ENCODE measurements at places on chromosomes 3 and 15.

DNA sequence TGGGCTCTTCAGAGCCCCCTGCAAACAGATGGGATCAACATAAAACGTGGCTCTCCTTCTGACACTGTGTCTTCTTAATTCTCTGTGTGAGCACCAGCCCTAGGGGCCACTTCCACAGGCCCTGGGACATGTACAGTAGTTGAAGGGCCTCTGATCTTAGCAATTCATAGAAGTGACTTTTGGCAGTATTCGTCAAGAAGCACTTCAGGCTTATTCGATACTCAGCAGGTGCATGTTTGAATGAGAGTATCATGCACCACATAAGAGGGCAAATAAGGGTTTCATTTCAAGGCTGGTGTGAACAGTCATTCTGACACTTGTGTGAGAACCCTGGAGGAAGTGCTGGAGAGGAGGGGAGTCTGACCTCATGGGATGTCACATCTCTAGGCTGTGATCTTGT is 113.9 kb downstream of the GABRG3 start:
- no peak for DNase-seq

DNA sequence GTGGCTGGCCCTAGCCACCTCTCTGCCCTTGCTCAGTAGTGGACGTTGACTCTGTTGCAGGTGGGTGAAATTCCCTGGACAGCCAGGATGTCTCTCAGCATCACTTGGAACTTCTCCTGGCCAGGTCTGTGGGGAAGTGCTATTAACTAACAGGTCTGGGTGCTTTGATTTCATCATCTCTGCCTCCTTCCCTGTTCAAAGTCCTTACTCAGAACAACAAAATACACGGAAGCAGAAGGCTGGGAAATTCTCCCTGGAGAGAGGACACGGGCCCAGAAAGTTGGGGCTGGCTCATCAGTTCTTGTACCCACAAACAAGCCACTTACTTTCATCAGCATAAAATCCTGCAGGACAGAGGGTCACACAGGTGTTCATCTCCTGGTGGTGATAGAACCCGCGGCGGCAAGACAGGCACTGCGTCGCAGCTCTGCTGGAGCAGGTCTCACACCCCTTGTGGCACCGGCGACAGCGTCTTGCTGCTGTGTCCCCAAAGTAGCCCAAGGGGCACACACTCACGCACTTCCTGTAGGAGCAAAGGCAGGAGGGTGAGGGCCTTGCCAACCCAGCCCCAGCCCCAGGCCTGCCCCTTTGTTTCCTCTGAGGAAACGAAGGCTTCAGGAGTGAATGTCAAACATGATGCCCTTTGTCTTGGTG is 29.6 kb upstream of the SNRPA1 start:
- no peak for DNase-seq

DNA sequence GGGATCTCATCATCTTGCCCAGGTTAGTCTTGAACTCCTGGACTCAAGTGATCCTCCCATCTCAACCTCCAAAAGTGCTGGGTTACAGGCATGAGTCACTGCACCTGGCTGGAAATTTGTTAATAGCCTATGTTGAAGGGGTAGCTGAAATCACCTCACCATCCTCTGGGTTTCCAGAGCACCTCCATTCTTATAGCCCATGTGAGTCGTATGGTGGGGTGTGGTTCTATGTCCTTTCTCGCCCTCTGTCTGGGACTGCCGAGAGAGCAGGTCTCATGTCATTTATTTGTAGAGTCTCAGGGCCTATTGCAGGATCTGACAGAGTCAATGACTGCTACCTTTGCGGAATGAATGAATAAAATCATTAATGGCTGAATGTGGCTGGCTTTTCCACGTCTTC is 20.9 kb downstream of the CEMIP start:
- no peak for DNase-seq

DNA sequence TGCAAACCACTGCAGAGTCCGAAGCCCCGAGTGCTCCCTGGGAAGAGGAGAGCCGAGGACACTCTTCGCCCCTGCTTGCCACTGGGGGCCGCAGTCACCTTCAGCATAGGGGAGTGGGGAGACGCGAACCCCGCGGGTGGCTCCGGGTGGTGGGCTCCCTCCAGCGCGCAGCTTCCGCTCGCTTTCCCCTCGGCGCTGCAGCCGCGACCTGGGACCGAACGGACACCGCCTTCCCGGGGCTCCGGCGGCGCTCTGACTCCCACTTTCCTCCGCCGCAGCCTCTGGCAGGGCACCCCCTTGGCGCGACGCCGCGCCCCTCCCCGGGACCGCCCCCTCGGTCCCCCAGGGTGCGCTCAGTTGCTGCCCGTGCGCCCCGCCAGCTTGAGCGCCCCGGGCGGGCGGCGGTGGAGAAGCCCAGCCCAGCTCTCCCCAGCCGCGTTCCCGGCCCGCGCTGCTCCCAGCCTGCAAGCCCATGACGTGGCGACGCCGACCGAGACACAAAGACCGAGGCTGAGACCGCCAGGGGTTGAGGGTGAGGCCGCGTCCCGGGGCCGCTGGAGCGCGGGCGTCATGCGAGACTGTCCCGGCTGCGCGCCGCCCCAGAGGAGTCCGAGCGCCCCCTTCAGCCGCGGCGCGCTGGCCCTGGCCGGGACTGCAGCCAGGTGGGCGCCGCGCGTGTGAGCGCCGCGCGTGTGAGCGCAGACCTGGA is at the start of gene MINAR1:
Gene MINAR1, plus strand, starts transcription at position 701 of the 709 bp plus-strand sequence. CDS start 23,812 bp downstream, outside the sequence.
- DNase-seq, result peak; percentile 44

- no peak for DNase-seq
Observed at GRCh38 chr3:72544239-72544638, 304.0 kb downstream of the SHQ1 start.

- DNase-seq, result peak; percentile 11
Observed at GRCh38 chr15:25545017-25545416, 106.2 kb upstream of the UBE3A start.

GRCh38 chr15:88139936-88140335 is 116.6 kb downstream of the NTRK3 start:
- no peak for DNase-seq

GRCh38 chr3:48320996-48321395 is 12.5 kb downstream of the SPINK8 start:
- DNase-seq, result no peak

DNA sequence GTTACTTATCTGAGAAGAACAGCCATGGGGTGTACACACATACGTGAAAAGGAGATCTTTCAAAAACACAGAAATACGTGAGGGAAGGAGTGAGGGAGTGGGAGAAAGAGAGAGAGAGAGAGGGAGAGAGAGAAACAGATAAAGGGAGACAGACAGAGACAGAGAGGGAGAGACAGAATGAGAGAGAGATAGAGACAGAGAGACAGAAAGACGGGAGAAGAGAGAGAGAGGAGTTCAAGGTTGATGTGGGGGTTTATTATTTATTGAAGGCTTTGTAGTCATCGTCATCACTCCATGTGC is 64.0 kb downstream of the CHST2 start:
- no peak for DNase-seq

DNA sequence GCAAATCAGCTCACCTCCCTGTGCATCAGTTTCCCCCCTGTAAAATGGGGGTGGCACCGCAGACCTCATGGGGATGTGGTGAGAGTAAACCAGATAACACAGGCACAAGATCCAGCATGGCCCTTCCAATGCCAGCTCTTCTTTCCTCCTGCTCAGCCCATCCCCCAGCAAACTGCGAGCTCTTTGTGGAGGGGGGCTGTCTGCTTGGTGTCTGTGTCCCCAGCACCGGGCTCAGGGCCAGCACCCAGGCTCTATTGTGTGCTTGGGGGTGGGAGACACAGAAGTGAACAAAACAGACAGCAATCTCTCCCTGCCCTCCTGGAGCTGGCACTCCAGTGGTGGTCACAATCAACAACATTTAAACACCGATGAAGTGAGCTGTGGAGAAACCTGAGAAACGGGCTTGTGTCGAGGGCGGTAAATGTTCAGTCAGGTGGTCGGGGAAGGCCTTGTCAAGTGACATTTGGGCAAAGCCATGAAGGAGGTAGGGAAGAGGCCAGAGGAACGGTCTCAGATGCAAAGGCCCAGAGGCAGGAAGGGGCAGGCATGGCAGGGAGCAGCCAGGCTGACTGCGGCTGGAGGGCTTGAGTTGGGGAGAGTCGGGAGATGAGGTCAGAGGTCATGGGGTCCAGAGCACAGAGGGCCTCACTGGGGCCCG is 28.4 kb downstream of the GRIP2 start:
- no peak for DNase-seq

DNA sequence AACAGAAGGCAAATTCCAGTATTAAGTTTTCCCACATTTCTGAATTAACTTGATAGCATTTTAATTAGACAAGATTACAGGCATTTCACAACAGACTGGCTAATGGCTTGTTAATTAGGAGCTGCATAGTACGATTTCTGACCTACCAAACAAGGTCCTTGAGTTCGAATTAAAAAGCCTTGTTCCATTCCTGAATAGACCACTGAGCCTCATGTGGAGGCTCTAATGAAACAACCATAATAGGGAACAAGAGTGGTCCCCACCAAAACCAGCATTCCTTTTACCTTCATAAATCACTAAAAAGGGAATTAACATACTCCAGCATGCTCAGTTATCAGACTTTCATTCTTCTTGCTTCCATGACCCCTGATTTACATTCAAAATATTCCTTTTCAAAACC is 66.4 kb downstream of the PRTG start:
- DNase-seq, result peak; percentile 72

- no peak for DNase-seq
Observed at GRCh38 chr3:166444756-166445155, 607.5 kb upstream of the BCHE start.

GRCh38 chr3:50168388-50168787 is 13.3 kb downstream of the SEMA3F start:
- DNase-seq, result no peak

DNA sequence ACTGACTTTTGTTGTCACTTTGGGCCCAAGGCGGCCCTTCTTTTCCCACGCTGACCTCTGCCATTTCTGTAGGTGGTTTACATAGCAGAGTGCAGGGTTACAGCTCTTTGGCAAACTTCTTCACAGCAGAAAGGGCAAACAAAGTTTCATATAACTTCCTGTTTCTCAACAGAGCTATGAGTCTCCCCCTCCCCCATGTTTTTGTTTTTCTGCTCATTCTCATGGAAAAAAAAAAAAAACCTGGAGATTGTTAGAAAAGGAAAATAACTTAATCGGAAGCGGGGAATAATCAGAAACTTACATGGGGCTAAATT is 342.0 kb upstream of the NR2F2 start:
- no peak for DNase-seq

DNA sequence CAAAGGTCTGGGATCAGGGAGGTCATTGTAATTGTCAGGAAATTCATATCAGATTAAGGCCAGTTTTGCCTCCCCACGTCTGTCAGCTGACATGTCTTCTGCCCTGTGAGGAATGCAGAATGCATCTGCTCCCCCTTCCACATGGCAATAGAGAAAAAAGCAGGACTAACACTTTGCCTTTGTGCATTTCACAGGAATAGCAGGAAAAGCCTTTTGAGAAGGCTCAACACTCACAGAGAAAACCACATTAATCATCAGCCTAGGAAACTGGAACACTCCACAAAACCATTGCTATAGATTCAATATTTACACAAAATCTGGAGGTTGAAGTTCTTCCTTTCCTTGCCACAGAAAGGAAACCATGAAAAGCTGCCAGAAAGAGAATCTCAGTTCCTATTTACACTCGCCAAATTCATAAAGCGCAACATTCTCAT is 165.2 kb upstream of the HES1 start:
- DNase-seq, result no peak

- no peak for DNase-seq
Observed at GRCh38 chr15:72421484-72421883, 23.4 kb downstream of the TMEM202 start.

GRCh38 chr15:70528816-70529215 is 234.5 kb downstream of the UACA start:
- no peak for DNase-seq

DNA sequence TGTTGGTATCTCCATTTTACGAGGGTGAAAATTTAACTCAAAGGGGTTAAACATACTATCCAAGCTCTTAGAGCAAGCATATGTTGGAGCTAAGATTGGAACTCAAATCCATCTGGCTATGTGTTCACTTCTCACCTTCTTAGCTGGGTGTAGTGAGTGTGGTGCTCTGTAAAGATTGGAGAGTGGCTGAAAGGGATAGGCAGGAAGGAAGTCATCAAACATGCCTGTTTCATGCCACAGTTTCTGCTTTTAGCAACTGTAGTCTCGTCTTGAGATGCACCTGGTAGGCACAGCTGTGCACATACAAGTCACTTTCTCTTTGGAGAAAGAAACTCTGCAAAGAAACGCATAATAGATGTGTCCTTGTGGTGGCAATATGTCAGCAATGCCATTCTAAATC is 189.1 kb upstream of the MDFIC2 start:
- DNase-seq, result no peak

GRCh38 chr15:44738340-44738984 is 2.1 kb downstream of the TRIM69 start:
- DNase-seq, result peak; percentile 59

GRCh38 chr15:86076468-86076867 is 3.2 kb upstream of the AGBL1 start:
- DNase-seq, result peak; percentile 94

- DNase-seq, result no peak
Observed at GRCh38 chr15:92533298-92533697, 122.3 kb downstream of the FAM174B start.

- DNase-seq, result peak; percentile 14
Observed at GRCh38 chr3:4994823-4995499, 15.7 kb downstream of the BHLHE40 start.

DNA sequence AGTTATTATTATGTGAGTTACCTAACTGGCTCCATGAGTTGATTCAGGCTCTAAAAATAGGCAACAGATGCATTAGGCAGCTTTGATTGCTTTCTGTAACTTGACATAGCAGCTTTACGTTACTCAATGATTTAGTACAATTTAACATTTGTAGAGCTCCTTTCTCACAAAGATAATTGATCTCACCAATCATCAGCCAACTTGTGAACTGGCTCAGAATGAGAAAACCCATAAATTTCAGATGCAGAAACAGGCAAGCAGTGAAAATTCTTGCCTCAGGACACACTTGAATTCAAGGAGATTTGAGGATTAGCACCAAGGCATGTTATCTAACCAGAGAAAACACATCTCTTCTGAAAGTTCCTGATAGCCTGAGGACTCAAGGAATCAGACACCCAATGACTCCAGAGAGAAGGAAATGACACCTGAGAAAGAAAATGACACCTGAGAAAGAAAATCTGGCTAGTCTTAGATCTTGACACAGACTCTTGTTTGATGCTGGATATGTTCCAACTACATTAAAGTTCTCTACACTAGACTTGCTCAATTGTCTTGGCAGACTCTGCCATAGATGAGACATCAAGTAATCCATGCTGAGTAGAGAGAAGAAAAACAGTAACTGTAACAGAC is 315.1 kb upstream of the CBLB start:
- no peak for DNase-seq

GRCh38 chr15:29044503-29044901 is 158.7 kb downstream of the APBA2 start:
- DNase-seq, result peak; percentile 84

- no peak for DNase-seq
Observed at GRCh38 chr3:119360736-119361462, 66.7 kb downstream of the ARHGAP31 start.

- DNase-seq, result peak; percentile 16
Observed at GRCh38 chr3:123287051-123287961, 85.6 kb downstream of the SEC22A start.

GRCh38 chr3:155404486-155404885 is 111.0 kb upstream of the STRIT1 start:
- DNase-seq, result no peak
